ENCODE measurements at places on chromosomes 13 and 19.

DNA sequence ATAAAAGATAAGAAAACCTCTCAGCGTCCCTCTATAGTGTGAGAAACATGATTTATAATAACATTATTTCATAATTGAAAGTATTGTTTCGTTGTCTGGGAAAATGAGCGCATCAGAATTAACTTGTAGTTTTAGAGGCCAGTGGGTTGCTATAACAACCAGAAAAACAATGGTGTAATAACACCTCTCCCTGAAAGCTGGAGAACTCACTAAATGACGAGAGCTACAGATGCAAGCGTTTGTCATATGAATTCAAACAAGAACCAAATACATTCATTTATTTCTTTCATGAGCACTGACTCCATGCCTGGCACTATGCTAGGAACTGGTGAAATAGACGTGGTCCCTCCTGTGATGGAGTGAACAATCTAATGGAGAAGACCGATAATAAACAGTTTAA, 16.3 kb downstream of the KBTBD7 start:
- no peak for DNase-seq

DNA sequence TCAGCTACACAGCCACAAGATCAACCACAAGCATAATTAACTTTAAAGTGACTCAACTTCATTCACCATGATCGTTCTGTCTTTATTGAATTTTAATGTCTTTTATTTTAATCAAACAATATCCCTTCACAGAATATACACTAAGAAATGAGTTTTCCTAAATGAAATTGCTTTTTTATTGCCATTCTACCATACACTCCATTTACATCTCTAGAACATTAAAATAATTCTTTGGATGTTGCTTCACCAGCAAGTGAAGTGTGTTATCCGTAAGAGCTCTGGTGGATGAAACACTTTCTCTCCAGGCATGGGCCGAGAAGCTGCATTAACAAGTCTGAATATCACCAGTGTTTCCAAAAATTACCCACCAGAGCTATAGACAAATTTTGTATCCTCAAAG, 789.2 kb downstream of the PCDH9 start:
- DNase-seq: no peak

DNA sequence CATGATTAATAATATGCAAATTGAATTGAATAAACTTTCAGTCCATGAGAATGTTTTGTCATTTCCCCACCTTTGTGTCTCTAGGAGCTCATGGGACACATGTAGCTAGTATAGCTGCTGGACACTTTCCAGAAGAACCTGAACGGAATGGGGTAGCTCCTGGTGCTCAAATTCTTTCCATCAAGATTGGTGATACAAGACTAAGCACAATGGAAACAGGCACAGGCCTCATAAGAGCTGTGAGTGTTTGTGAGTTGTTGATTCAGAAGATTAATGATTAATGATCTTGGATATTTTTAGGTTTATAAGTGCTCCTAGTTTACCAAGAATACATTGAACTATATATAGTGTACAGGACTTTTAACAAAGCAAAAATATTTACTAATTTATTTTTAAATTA, 30.1 kb downstream of the TPP2 start:
- DNase-seq: no peak

GRCh38 chr19:30062065-30062906, 120.2 kb downstream of the URI1 start:
- DNase-seq: no peak

- no peak for DNase-seq
Observed at GRCh38 chr19:50488389-50489194, 11.9 kb upstream of the GARIN5A start.

DNA sequence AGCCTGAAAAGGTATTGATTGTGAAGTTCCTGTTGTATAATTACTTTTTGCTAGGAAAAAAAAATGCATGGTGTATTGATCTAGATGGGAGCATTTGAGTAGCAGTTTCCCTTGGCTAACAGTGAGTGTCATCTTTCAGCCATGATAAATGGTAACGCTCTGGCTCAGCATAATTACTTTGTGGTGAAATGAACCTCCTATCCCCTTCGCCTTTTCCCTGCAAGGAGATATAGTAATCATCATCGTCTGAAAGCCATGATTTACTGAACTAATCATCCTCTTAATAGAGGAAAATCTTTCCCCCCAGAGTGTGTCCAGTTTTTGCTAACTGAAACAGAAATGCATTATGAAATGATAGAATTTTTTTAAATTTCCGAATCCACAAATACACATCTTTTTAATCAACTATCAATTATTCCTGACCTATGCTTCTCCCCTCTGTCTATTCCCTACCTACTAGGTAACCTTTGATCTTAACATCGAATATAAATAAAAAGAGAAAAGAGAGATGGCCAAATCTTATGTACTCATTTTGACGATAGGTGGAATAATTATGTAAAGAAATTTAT, 88.7 kb downstream of the MAB21L1 start:
- no peak for DNase-seq

DNA sequence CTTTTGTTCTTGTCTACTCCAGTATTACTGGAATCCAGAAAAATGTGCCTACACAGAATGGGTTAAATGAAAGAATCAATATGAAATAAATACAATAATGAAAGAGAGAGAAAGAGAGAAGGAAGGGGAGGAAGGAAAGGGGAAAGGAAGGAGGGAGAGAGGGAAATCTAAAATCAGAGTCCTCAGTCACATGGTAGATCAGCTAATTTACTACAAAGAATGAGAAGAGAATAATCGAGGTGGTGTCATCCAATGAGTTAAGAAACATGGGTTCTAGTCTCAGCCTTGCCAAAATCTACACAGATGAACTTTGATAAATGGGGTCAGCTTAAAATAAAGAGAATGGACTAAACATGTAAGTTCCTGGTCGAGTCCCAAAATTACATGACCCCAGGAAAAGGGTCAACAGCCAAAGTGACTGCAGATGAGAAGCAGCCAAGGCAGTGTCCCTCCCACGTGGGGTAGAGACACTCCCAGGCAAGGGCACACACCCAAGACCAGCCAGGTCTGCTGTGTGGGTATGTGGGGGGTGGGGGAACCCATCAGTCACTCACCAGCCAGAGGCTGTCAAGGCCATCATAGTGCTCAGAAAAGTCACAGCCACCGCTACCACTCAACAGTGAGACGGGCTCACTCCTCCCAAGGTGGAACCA, 103.6 kb downstream of the STK24 start:
- DNase-seq: no peak

DNA sequence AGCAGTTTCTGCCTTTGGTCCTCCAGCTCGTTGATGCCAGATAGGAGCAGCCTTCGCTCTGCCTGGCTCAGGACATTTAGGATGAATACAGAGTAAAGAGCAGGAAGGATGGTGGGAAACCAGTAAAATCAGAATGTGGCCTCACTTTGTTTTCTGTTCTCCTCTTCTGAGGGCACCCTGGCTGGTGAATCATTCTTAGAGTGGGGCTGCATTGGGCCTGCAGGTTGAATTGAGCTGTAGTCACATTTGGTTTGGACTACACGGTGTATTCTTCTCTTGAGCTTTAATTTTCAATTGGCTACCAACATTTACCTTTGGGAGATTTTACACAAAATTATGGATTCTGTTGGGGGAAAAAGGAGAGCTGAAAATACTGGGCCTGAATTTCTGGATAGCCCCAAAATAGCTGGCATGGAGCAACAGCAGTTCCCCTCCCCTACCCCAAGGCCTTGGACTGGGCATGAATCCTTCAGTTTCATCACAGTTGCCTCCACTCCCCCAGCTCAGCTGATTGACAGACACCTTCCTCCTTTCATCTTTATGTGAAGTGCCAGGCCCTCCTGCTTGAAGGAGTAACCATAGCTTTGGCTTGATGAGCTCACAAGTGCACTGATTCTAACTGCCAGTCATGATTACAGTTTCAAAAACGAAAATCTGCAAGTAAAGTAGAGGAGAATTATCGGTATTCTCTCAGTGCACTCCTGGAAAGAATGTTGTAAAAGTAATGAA, 24.3 kb downstream of the ERCC5 start:
- DNase-seq: no peak

DNA sequence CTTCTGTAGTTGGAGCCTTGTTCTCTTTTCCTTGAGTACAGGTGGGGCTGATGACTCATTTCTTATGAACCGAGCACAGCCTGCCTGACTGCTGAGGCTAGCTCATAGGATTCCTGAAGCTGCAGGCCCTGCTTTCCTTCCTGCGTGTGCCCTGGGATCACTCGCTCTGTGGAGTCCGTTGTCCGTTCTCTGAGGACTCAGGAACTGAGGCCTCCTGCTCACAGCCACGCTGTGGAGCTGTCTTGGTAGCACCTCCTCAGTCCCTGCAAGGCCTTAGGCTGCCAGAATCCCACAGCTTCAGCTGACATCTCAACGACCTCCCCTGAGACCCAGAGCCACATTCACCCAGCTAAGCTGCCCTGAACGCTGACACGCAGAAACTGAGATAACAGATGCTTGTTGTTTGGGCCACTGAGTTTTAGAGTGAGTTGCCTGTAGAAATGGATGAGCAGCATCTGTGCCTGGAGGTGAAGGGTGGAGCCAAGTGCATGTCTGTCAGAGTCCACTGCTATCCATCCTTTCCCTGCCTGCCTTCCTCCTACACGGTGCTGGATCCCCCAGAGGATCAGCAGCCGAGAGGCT, 72.9 kb downstream of the ARHGEF7 start:
- DNase-seq: no peak

- DNase-seq: peak; percentile 53
Observed at GRCh38 chr13:99288089-99288488, 19.1 kb downstream of the GPR183 start.

DNA sequence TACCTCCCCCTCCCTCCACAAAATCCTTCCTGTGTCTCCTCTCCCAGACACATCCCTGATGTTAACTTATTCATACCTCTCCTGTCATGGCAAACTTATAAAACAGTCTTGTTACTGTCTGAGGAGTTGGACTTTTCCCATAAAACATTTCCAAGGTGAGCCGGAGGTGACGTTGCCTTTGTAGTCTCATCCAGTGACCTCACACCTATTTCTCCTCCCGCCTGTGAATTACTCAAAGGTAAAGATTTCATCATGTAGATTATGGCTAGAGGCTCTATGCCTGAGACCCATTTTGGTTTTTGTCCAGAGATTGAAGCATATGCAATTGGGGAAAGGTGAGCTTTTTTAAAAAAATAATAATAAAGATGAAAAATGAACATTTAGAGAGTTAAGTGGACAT, 529.0 kb downstream of the MYO16 start:
- no peak for DNase-seq

DNA sequence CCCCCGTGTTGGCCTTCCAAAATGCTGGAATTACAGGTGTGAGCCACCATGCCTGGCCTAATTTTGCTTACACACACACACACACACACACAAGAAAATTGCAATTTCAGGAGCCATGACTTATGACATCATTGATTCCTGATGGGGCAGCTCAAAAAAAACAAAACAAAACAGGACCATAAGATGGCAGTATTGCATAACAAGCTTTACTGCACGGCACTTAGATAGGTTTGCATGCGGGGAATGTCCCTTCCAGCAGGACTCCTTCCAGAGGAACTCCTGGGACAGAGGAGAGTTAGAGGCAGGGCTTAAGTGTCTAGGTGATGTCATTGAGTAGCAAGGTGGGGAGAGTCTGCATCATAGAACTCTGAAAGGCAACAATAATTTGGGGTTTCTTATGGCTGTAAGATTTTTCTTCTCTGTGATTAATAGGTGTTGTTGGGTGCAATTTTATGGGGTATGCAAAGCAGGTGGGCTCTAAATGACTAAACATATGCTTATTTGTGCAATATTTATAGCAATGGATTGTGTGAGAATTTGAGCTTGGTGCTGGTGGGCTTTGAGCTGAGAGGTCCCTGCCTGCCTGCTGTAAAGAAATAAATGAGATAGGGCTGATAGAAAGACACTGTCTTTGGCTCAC, 9.0 kb upstream of the ACSBG2 start:
- DNase-seq: no peak

DNA sequence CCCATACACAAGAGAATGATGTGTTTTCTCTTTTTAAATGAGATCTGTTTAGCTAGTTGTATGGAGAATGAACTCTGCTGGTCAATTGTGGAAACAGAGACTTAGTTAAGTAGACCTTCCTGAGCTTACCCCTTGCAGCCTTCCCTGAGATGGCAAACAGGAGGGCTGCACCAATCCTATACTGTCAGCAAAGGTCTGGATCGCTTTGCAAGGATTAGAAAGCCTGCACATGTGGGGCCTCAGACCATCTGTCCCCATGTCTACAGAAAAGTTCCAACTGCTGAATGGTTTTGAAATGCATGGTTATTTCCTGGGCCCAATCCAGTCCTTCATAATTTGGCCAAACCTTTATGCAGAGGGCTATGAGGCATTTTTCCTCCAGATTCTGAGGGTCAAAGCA, 183.9 kb upstream of the SLC10A2 start:
- DNase-seq: no peak

DNA sequence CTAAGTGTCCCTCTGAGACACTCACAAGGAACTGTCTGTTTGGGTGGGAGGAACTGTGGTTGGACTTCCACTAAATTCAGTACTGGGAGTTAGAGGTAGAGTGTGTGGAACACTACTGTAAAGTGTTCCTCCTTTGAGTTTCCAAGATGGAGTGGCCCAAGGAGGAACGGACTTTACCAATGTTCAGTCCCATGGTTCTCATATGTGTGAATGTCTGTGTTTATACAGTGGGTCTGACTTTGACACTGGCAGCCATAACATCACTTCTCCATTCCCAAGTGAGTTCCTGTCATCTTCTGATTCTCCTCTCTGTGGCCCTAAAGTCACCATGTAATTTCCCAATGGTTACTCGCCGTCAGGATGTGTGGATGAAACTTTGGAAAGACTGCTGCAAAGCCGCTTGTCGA, 136.8 kb upstream of the SERP2 start:
- DNase-seq: no peak

- no peak for DNase-seq
Observed at GRCh38 chr19:41691268-41691970, 3.3 kb upstream of the CEACAM7 start.

GRCh38 chr13:42312817-42313431, 41.0 kb downstream of the AKAP11 start:
- DNase-seq: no peak

GRCh38 chr13:33743438-33744368, 74.2 kb upstream of the RFC3 start:
- no peak for DNase-seq

- peak; percentile 76 for DNase-seq
Observed at GRCh38 chr19:872266-872951, 12.9 kb downstream of the CFD start.

DNA sequence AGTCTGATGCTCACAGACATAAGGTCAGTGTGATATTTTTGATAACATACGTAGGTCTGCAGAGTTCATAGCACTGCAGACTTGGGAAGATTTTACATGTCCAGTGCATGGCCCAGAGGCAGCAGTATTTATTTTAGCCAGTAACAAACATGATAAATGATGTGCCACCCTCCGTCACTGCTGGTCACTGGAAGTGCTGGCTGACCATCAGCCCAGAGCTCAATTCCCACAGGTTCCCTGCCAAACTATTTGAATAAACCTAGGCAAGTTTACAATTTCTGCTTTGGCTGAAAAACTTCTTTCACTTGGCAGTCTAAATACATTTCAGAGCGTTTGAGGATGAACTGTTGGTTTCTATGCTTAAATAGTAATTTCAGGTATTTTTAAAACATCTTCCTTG, 135.5 kb upstream of the EDNRB start:
- DNase-seq: no peak

- DNase-seq: no peak
Observed at GRCh38 chr19:38155453-38155852, 68.6 kb downstream of the DPF1 start.

GRCh38 chr19:49342291-49342721, 7.1 kb downstream of the CD37 start:
- DNase-seq: no peak

- no peak for DNase-seq
Observed at GRCh38 chr13:99190147-99190985, 10.3 kb upstream of the UBAC2 start.
